ENCODE measurements at places on chromosomes 6 and 20.

DNA sequence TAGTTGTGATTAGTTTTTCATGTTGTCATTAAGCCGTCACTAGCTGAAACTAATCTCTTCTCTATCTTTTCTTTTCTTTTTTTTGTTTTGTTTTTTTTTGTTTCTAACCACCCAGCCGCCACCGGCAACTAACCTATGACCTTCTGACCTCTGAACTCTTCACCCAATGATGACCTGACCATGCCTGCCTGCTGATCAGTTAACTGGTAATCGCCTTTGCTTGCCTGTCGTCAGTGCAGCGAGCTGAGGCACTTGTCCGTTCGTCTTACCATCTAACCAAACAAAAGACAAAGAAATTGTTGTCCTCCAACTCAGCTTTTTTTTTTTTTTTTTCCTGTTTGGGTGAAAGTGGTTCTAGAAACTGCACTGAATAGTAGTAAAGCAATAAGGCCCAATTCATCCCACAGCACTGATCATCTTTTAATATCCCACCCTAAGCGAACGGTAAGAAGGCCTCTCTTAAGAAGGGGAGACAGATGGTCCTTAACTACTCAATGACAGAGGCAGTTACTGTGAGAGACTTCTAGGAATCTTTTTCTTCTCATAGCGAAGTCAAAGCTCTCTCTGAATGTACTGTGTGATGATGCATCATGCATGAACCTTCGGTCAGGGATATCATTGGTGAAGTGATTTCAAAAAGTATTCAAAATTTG is 156.2 kb downstream of the QKI start:
- DNase-seq: no peak

DNA sequence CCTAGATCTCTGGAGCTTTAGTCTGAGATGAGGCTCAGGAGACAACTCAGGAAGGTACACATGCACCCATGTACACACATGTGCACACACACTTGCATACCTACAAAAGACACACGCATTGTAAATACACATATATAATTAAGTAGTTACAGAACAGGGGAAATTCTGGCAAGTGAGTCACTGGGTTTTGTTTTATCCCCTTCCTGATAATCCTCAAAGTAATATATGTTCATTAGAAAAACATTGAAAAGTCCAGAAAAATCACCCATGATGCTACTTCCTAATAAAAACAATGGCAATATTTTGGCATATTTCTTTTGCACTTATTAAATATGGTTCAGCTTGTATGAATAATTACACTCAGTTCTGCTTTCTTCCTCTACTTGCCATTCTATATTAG is 115.3 kb upstream of the ECI2 start:
- DNase-seq: no peak

GRCh38 chr6:46190889-46191288 is 20.1 kb upstream of the ENPP5 start:
- no peak for DNase-seq

GRCh38 chr6:22605736-22606135 is 36.4 kb downstream of the HDGFL1 start:
- no peak for DNase-seq

GRCh38 chr20:3353646-3354045 is 53.8 kb downstream of the DNAAF9 start:
- DNase-seq: no peak

- no peak for DNase-seq
Observed at GRCh38 chr6:52584203-52584602, 7.3 kb upstream of the TRAM2 start.

DNA sequence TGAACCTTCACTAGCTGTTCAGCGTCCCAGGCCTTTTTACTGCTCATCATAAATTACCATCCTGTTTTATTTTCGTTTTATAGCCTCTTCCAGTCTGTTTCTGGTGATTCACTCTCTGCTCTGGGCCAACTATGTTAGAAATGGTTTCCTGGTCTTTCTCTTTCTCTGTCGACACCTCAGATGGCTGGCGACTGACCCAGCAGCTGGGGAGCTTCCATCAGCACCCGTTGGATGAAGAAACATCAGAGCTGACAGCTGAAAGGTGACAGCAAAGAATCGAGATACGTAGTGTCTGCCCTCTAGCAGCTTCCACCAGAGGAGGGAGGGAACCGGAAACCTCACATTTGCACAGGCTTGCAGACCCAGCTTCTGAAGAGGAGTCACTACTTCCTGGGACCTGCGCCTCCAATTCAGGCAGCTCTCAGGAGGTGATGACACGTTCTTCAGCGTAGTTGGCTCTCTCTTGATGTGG is 82.9 kb upstream of the MLN start:
- no peak for DNase-seq

DNA sequence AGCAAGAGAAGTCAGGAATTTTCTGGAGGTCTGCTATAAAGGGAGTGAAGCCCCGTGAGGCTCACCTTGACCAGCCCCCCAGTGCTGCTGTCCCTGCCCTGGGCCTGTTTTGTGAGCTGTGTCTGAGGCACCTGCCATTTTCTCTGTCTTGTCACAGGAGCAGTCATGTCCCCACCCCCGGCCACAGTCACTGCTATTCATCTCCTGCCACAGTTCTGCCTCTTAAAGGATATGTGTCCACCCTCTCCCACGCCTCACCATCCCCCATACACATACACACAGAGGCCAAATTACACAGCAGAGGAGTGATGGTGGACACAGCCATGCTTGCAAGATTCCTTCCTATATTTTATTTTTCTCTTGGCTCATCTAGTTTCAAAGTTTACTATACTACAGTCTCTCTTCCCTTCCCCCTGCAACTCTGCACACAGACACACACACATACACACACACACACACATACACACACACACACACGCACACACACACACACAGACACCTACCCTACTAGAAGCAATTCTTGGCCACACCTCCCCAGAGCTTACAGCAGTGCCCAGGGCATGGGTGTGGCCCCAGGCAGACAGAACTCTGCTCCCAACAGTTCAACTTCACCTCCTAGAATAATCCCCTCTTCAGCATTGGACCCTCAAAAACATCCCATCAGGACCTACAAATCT is 68.7 kb upstream of the TAB2 start:
- no peak for DNase-seq

DNA sequence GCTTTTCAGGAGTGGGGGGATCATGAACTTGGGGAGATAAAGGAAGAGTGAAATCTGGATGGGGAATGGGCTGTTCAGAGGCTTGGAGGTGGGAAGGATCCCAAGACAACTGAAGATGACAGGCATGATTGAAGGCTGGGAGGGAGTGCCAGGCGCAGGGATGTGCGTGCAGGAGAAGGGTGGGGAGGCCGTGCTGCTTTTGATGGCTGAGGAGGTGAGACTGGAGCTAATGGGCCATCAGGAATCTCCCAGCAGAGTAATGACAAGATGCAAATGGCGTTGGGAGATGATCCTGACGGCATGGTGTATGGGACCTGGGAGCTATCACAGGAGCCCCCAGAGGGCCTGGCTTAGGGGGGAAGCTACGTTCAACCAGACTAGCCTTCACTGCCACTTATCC is 1.6 kb downstream of the CPNE5 start:
- DNase-seq: no peak

DNA sequence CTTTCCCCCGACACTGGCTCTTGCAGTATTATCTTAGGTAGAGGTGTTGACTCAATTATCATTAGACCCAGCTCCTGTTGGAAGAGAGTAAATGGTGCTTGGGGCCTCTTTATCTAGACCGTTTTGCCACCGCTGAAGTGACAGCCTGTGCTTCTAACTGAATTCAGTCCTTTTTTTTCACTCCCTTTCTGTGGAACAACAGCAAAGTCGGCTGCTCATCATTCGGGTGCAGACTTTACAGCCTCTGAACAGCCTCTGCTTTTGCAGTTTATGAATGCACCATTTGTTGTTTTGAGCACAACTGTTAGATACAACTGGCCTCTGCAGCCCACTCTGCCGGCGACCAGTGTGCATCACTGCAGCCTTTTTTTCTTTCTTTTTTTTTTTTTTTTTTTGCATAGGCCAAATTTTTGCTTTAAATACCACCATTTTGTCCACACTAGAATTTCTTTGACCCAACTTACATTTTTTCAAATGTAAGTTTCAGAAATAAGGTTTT is 35.8 kb downstream of the RREB1 start:
- DNase-seq: no peak

GRCh38 chr6:134287859-134288537 is 29.9 kb downstream of the SGK1 start:
- DNase-seq: no peak

- no peak for DNase-seq
Observed at GRCh38 chr6:36962874-36963273, 8.3 kb downstream of the PI16 start.

GRCh38 chr6:110488606-110489190 is 12.3 kb upstream of the SLC22A16 start:
- DNase-seq: no peak

DNA sequence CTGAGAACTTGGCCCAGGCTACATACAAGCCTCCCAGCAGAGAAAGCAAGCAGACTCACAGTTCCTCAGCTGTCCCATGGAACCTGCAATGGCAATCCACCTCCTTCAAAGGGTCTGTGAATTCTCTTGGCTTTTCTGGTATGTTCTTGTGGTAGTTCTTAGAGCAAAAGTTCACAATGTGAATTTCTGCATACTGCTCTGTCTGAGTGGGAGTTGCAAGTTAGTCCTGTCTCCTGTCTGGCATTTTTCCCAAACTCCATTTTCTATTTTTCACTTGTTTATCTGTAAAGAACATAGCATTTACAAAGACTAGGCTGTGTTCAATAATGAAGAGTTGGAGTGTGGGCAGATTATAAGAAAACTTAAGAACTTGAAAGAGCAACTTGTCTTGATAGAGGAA is 269.9 kb downstream of the BCKDHB start:
- no peak for DNase-seq

GRCh38 chr20:20199361-20200160 is 147.2 kb downstream of the CFAP61 start:
- DNase-seq: peak; percentile 71

DNA sequence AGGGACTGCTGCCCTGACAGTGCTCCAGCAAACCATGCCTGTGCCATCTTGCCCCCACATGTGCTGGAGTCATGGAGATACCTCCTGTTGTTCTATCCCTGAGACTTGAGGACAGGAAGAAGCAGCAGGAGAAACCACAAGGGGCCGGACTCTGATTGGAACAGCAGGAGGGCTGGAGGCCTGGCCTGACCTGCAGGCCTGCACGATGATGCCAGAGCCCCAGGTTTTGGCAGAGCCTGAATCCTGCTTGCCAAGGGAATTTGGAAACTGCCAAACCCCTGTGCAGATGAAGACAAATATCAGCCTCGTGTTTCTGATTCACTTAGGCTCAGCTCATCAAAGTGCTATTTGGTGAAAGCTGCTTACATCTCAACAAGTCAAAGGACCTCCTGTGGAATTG is 177.6 kb downstream of the MAFB start:
- no peak for DNase-seq

DNA sequence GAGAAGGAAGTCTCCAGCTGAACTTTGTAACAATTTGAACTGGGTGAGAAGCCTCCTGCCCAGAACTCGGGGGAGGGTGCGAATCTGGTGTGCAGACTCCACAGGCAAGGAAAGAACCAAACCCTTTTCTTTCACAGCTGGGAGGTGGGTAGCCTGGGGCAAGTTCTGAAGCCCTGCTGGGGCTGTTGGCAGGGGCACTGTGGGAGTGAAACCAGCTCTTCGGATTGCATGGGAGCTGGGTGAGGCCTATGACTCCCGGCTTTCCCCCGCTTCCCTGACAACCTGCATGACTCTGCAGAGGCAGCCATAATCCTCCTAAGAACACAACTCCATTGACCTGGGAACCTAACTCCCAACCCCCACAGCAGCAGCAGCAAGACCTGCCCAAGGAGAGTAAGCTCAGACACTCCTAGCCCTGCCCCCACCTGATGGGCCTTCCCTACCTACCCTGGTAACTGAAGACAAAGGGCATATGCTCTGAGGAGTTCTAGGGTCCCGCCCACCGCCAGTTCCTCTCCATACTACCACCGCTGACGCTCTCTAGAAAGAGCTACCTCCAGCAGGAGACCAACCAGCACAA is 37.5 kb downstream of the SOD2 start:
- DNase-seq: no peak

GRCh38 chr6:164037171-164037870 is 622.8 kb downstream of the QKI start:
- no peak for DNase-seq

DNA sequence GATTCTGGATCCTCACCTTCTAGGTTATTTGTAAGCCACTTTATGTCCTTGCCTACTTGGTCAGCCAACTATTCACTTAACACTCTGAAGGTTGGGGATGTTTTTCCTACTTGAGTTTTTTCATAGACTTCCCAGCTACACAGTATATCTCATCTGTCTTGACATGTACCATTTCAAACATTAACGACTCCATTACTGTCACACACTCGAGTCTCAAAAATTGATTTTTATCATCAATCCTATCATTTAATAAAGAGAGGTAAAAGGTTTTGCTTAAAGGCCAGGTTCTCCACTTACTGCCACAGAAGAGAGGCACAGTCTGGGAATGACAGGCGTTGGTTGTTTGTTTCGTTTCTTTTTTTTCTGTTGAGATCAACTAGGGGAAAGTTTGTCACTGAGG is 38.2 kb upstream of the LAMP5 start:
- no peak for DNase-seq

- no peak for DNase-seq
Observed at GRCh38 chr20:38136421-38137245, 28.4 kb downstream of the TGM2 start.

GRCh38 chr6:152642578-152643375 is 5.6 kb upstream of the SYNE1 start:
- DNase-seq: peak; percentile 5

DNA sequence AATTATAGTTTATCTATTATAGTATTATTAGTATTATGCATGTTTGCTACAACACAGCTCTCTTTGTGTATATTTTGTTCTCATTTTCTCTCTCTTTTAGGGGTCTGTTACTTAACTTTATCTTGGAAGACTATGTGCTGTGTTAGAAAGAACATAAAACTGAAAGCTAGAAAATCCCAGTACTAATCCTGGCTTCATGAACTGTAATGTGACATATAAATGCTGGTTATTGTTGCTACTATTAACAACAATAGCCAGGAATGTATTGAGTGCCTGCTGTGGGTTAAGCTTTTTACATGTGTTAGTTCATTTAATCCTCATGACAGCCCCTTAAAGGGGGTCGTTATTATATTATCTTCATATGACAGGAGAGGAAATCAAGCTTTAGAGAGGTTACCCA is 170.0 kb upstream of the DTNBP1 start:
- no peak for DNase-seq

- no peak for DNase-seq
Observed at GRCh38 chr6:45698046-45698445, 317.6 kb downstream of the CLIC5 start.

DNA sequence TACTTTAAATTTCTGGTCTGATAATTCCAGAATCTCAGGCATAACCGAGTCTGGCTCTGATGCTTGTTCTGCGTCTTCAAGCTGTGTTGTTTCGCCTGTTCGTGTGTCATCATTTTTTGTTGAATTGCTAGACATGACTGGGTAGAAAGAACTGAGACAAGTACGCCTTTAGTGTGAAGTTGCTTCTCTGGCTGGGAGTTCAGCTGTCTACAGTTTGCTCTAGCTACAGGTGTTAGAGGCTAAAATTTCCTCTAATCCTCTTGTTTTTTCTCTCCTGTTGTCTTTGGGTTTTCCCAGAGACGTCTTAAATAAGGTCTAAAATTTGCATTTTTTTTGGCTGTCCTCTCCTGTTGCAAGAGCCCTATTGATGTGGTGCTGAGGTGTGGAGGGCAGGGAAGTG is 100.3 kb downstream of the FAM50B start:
- no peak for DNase-seq

GRCh38 chr20:31542201-31542842 is 28.1 kb downstream of the HM13 start:
- DNase-seq: no peak

GRCh38 chr20:3237958-3238615 is 903 bp downstream of the SLC4A11 start:
- no peak for DNase-seq

All from NCI-H748 treated with DMSO at 0.1 percent for 48 hours (cell line).